K562 (cell line): ENCODE measurements at places on chromosomes 5 and 9. TPM values are rescaled to one million over a fixed set of nuclear protein-coding genes. Genes with fewer than 3 reads are reported as not detected.

DNA sequence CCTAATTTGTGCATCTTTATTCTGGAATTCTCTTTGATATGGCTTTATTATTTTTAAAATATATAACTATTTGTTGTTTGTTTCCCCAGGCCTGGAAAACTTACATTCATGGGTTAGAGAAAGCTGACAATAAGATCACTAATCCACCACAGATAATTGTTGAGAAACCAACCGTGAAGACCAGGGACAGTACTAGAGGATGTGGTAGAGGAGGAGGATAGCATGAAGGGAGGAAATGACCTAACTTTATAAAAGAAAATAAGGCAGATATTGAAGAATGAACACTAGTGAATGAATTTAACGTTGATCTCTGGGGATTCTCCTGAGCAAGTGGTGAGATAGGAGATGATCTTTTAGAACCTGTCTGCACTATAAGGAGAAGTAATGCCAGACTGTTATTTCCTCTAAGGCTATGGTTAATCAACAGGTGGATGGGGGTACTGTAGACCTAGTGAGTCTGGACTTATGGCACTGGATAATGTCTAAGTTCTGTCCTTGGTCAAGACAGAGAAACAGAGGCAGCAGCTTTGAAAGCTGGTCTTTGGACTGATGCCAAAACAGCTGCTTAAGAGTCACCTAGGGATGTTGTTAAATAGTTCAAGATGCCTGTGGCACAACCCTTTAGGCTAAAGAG, 52.4 kb downstream of the NREP start:
- H3K4me1 ChIP-seq, result no peaks in the 10 kb centered on the region
- H3K4me3 ChIP-seq, result no peak overlapping the region
- H3K36me3 ChIP-seq, result no peaks in the 10 kb centered on the region
- H3K27ac ChIP-seq, result no peak overlapping the region
- no peaks in the 10 kb centered on the region for H3K27me3 ChIP-seq

DNA sequence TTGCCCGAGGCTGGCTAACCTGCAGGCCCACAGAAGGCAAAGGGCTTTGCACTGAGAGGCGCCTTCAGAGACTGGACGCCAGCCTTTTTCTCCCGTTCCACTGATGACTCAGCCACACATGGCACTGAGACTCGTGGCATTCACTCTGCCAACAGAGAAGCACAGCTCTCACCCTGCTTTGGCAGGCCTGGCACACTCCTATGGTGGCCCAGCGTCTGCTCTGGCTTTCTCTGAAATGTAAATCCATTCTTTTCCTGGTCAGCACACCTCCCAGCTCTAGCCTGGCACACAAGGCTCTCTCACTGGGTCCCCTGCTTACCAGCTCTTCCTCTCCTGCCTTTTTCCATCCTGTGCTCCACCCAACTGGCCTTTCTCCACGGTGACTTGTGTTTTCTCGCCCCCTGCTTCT, 5.9 kb upstream of the MELK start:
- no peaks in the 10 kb centered on the region for H3K4me1 ChIP-seq
- H3K36me3 ChIP-seq, result no peaks in the 10 kb centered on the region
- no peak overlapping the region for H3K4me3 ChIP-seq
- no peak for DNase-seq

- DNase-seq, result no peak
- H3K27me3 ChIP-seq, result peaks cover 5% of the 10 kb centered on the region; the same call in 1 of the 2 replicates
- H3K4me1 ChIP-seq, result no peaks in the 10 kb centered on the region
- H3K27ac ChIP-seq, result no peak overlapping the region
These were observed 483.4 kb downstream of the SPATA31A7 start for GRCh38 chr9:61673247-61673646.

DNA sequence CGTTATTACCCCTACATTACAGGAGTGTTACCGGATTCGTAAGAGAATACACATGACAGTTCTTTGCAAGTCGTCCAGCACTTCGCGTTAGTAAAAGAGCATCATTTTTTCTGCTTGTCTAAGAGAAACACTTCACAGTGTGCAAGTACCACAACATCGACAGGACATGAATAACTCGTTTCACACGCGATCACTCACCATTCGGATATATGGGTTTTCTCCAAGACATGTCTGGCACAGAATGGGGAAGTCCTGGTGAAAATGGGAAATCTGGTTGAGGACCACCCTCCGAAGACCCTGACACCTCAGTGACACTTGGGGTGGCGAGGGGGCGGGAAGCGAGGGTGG, 642 bp downstream of the RBM22 start:
- no peaks in the 10 kb centered on the region; the same call in 1 of the 2 replicates for H3K4me1 ChIP-seq
- no peak for DNase-seq
- peaks cover 45% of the 10 kb centered on the region for H3K36me3 ChIP-seq
- H3K27ac ChIP-seq, result peak overlapping the region; percentile 90
- peak overlapping the region; percentile 87 for H3K4me3 ChIP-seq
- no peaks in the 10 kb centered on the region for H3K27me3 ChIP-seq

- no peak overlapping the region for H3K27ac ChIP-seq
- peaks cover 68% of the 10 kb centered on the region; the same call in 2 of the 3 replicates for H3K36me3 ChIP-seq
- DNase-seq, result no peak
These were observed 15.9 kb downstream of the FBXW5 start for GRCh38 chr9:136928591-136928990.

- peak; percentile 8 for DNase-seq
- H3K36me3 ChIP-seq, result no peaks in the 10 kb centered on the region
- no peaks in the 10 kb centered on the region for H3K27me3 ChIP-seq
- no peak overlapping the region for H3K27ac ChIP-seq
These were observed 237.5 kb downstream of the CHSY3 start for GRCh38 chr5:130141659-130142320.

The PRDM9 gene
- total RNA-seq, result 0.33 and 0.47 TPM in 2 replicates

The PCDHB4 gene
- total RNA-seq, result not detected in 2 replicates

DNA sequence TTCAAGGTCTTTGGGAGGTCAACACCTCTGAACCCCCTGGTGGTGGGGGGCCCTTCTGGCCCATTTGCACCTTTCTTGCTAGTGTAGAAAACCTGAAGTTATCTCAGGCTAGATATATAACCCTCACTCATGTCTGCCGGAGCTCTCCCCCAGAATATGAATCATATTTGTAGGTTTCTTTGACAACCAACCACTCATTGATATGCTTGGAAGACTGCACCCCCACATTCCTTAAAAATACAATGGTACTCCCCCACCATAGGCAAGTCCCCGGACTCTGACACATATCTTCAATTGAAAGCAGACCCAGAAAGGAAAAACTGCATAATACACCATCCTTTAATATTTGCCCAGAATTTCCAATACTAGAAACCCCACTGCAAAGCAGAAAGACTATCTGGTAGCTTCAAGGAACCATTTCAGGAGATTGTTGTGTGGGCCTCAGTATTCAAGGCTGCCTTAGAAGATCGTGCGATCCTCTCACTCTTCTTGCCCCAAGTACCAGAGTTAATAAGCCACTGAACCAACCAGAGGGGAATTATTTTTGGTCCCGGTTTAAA, 978 bp upstream of the UBE2B start:
- no peaks in the 10 kb centered on the region for H3K27me3 ChIP-seq
- H3K4me1 ChIP-seq, result peaks cover 5% of the 10 kb centered on the region; the same call in 1 of the 2 replicates
- H3K27ac ChIP-seq, result peak overlapping the region; percentile 99
- H3K4me3 ChIP-seq, result peak overlapping the region; percentile 81

The PPP1R26 gene
- total RNA-seq, result 23.6 and 26.8 TPM in 2 replicates

DNA sequence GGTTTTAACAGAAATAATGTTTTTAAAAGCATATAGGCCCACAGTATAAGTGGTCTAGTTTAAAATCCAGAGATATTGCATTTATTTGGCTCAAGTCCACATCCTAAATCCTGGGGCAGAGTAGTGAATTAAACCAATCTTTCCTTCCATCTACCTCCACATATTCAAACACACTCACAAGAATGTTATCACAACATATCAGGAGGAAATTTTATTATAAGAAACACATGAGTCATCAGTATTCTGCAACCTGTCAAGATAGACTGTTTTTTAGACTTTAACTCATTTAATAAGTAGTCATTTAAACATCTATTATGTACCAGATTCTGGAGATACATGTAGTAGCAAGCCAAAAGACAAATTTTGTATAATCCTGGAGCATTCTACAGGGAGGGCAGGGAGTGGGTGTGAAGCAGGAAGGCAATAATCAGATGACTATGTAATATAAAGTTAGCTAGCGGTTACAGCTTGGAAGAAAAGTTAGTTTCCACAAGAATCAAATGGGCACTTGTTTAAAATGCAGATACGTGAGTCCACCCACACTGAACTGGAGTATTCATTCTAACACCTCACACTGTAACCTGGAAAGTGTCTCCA, 187.3 kb upstream of the PIK3R1 start:
- H3K27ac ChIP-seq, result no peak overlapping the region
- DNase-seq, result no peak
- H3K4me3 ChIP-seq, result no peak overlapping the region
- H3K36me3 ChIP-seq, result no peaks in the 10 kb centered on the region
- no peaks in the 10 kb centered on the region for H3K4me1 ChIP-seq

The SLC12A7 gene
- total RNA-seq, result 1.8 and 1.9 TPM in 2 replicates

DNA sequence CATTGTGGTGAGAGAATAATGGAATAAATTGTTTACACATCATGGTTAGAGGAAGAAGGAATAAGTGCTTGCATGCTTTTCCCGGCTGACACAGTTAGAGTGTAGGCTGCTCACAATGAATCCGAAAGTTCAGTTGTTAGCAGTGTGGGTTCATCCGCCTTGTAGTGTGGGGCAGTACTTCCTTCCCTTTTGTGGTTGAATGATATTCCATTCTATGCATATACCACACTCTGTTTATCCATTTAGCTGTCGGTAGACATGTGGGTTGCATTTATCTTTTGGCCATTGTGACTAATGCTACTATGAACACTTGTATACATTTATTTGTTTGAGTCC, 84.0 kb downstream of the COL5A1 start:
- H3K36me3 ChIP-seq, result no peaks in the 10 kb centered on the region
- DNase-seq, result no peak
- H3K27ac ChIP-seq, result no peak overlapping the region

DNA sequence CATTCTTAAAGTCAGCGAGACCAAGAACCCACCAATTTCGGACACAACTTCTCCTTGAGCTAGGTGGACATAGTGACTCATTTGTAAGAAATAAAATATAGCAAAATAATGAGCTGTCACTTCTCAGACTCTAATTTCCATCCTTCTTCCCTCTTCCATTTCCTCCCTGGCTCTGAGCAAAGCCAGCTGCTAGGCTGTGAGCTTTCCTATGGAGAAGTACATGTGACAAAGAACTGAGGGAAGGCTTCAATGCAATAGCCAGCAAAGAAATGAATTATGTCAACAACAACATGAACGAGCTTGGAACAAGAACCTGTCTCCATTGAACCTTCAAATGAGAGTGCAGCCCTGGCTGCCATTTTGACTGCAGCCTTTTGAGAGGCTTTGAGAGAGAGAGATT, 25.9 kb upstream of the SELENOP start:
- no peaks in the 10 kb centered on the region for H3K36me3 ChIP-seq
- H3K27ac ChIP-seq, result no peak overlapping the region
- no peaks in the 10 kb centered on the region for H3K27me3 ChIP-seq
- no peak for DNase-seq
- peaks cover 10% of the 10 kb centered on the region; the same call in 2 of the 3 replicates for H3K4me1 ChIP-seq

GRCh38 chr9:37747271-37747753, 6.3 kb upstream of the TRMT10B start:
- DNase-seq, result peak; percentile 87
- no peak overlapping the region for H3K4me3 ChIP-seq
- no peaks in the 10 kb centered on the region; the same call in 2 of the 3 replicates for H3K27me3 ChIP-seq

The C5orf58 gene
- 1.9 and 2.4 TPM in 2 replicates for total RNA-seq

The GABRA6 gene
- total RNA-seq, result not detected in 2 replicates
